ENCODE measurements at places on chromosomes 16 and 17. TPM values are rescaled to one million over a fixed set of nuclear protein-coding genes. Genes with fewer than 3 reads are reported as not detected.

- DNase-seq = no peak
These were observed 480.0 kb downstream of the TOX3 start for GRCh38 chr16:52066962-52067361.

The PVALEF gene
- not detected for total RNA-seq

DNA sequence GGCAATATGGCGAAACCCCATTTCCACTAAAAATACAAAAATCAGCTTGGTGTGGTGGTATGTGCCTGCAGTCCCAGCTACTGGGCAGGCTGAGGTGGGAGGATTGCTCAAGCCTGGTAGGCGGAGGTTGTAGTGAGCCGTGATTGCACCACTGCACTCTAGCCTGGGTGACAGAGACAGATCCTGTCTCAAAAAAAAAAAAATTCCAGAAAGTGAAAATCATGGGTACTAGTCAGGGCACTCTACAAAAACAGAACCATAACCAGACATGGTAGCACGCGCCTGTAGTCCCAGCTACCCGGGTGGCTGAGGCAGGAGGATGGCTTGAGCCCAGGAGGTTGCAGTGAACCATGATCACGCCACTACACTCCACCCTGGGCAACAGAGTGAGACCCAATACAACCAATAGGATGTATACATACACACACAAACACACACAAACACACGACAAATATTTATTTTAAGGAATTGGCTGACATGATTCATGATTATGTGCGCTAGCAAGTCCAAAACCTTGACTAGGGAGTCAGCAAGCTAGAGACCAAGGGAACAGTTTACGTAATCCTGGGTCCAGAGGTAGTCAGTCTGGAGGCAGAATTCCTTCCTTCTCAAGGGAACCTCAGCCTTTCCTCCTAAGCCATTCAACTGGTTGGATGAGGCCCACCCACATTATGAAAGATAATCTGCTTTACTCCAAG lies 11.6 kb upstream of the GP1BA start:
- no peak for DNase-seq

- DNase-seq = no peak
These were observed 6.6 kb downstream of the CCL23 start for GRCh38 chr17:36011201-36011600.

DNA sequence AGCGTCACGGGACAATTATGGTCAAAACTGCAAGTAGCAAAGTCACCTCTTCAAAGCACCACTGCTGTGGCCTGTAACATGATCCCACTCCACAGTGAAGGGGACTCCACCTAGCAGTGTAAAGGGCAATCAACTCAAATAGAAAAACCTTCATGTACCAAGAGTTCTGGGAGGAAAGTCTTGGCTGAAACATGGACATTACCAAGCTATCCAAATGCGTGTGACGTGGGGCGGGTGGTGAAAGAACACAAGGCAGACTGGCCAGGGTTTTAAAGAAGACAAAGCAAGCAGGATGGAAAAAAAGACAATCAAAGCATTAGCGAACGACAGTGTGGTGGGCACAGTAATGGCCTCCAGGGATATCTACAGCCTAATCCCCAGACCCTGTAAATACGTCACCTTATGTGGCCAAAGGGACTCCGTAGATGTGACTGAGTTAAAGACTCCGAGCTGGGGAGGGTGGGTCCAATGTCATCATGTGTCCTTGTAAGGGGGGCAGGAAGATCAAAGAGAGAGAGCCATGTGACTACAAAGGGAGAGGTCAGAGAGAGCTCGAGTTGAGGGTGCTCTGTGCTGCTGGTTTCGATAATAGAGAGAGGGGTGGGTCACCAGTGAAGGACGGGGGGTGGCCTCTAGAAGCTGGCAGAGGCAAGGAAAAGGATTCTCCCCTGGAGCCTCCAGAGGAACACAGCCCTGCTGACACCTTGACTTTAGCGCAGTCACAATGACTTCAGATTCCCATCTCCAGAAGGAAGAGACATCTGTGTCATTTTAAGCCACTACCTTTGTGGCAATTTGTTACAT lies 6.0 kb downstream of the HSDL1 start:
- no peak for DNase-seq

The NUDT7 gene
- 4.5 TPM for total RNA-seq

GRCh38 chr16:67243481-67243880 lies 3.8 kb downstream of the FHOD1 start:
- DNase-seq = no peak

DNA sequence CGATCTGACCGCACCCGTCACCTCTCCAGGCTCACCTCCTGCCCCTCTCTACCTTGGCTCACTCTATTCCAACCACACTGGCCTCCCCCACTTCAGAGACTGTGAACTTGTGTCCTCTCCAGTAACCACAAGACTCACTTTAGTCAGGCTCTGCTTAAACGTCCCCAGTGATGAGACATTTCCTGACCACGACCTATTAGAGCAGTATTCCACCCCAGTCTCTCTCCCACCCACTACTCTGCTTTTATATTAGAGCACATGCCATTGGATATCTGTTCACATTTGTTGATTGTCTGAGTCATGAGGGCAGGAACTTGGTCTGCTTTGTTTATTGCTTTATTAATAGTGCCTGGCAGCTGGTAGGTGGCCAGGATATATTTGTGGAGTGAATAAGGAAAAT lies 20.1 kb downstream of the COX11 start:
- DNase-seq = no peak

The CALCOCO2 gene
- total RNA-seq = 179 TPM

DNA sequence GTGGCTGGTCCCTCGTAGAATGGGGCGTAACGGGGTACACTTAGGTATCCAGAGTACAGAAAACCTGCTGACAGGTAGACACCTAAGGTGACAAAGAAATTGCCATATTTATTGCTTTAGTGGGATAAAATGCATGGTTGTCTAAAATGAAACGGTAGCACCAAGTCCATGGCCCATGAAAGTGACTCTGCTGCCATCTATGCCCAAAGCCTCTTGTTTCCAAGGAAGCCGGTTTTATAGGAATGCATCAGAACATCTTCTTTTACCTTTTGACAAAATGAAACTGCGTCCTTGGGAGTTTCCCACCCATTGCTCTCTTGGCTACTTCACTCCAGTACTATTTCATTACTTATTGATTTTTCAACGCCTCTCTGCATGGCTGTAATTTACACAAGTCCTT lies 151.3 kb upstream of the ZFHX3 start:
- DNase-seq = no peak

- DNase-seq = no peak
These were observed 394.7 kb downstream of the SOX9 start for GRCh38 chr17:72515291-72516065.

DNA sequence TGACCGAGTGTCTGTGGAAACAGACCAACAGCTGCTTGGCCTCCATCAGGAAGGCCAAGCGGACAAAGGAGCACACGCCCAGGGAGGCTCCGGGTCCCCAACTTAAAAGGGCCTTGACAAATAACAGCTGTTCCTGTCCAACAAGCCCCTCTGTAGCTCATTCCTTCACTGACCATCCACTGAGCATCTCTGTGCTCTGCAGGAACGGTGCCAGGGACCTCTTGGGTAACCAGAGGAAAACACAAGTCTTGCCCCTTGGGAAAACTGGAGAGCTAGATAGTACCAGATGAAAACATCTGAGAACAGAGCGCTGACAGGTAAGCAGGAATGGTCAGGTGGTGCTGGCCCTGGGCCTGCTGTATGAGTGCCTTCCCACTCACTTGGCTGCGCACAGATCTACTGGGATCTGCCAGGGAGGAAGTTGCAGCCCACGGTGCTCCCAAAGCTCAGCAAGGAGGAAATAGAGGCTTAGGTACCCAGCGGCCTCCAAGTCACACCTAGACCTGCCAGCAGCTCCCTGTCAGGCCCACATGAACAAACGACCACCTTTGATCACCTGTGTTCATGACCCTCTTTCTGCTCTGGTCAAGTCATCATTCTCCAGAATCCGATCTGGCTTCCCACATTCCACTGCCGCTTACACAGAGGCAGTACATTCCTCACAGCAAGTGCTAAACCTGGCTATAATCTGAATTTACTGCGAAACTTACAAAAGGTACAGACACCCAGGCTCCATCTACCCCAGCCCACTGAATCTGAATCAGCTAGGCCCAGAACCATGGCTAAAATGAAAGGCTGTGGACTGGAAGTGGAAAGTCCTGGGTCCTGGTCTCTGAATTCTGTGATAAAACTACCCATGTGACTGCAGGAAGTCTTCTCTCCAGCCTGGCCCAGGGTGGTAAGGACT lies 12.5 kb downstream of the DCAKD start:
- DNase-seq = no peak

GRCh38 chr17:47703191-47703591 lies 9.2 kb downstream of the TBKBP1 start:
- peak; percentile 74 for DNase-seq
